ENCODE measurements at places on chromosomes 5 and 9.

DNA sequence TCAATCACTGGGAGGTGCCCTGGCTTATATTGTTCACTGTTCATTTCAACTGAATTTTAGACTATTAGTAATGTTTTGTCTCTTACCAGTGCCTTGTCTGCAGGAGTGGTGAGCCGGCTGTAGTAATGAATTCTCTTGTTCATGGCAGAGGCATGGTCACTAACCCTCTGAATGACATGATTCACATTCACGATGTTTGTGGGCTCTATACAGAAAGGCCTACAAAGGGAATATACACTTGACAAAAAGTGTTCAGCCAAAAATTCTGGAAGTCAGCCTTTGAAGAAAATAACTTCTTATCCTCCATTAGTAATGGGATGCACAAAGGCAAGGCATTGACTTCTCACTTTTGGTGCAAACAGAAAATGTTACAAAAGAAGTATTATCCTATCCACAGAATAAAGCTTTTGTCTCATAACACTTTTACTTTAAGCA is 39.6 kb downstream of the SLC38A9 start:
- no peak for DNase-seq

GRCh38 chr5:142491270-142491669 is 166.4 kb upstream of the SPRY4 start:
- DNase-seq = no peak

DNA sequence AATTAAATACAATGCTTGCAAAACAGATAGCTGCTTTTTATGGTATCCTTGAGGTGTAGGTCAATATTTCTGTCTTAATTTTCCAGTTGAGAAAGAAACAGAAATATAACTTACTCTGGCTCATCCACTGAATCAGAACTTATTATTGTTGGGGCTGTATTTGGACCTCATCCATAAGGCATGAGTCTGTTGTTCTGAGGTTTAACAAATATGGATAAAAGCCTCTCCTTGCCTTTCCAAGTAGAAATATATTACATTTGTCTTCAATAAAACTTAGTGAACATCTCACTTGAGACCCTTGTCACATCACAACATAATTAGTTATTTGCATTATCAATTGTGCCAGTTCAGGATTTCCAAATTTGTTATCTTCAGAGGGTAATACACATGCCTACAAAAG is 525.8 kb downstream of the AGTPBP1 start:
- DNase-seq = no peak

DNA sequence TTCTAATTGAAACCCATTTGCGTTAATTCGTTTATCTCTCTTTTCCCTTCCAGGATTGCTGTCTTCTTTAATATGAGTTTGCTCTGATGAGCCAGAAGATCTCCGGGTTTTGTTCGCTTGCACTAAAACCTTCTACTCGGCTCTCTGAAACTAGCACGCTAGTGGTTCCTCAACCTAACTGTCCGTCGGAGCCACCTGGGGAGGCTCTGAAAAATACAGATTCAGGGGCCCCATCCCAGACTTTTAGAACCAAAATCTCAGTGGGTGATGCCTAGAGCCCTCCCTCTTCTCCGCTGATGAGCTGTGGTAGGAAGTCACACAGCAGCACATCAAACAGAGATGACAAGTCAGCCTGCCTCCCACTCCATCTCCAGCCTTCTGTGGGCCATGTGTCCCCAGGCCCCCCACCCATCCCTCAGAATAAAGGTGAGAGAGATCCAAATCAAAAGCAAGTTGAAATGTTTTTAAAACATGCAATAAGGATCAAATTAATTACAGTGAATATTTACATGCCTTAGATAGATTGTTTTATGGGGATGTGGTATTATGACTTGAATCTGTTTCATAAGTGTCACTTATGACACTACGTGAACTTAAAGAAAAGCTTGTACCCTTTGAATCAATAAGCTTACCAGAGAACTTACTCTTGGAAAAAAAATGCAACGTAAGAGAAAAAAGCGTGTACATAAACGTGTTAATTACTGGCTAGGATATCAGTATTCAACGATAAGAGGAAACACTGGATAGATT is 16.4 kb downstream of the FCN2 start:
- DNase-seq = no peak

- no peak for DNase-seq
Observed at GRCh38 chr9:68747043-68747533, 42.0 kb downstream of the PIP5K1B start.

DNA sequence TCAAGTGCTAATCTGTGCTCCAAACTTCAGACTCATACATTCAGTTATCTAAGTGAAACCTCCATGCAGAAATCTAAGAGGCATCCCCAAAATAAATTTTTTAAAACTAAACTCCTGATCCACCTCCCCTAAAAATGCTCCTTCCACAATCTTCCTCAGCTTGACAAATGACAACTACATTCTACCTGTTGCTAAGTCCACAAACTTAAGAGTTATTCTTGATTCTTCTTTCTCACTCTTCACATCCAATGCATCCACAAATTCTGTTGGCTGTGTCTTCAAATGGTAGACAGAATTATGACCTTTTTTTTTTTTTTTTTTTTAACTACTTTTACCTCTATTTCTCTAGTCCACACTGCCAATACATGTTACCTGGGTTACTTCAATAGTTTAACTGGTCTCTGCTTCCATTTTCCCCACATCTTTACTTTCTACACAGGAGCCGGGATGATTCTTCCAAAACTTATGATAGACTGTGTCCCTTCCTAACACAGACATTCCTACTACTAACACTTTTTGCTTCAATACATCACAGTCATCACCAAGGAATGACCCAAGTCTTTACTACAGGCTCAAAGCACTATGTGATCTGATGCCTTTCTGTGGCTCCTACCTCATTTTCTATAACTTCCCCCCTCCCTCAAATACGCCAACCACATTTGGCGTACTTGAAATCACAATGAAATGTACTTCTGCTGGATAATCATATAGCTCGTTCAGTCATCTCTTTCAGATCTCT is 143.6 kb downstream of the PDE4D start:
- no peak for DNase-seq

DNA sequence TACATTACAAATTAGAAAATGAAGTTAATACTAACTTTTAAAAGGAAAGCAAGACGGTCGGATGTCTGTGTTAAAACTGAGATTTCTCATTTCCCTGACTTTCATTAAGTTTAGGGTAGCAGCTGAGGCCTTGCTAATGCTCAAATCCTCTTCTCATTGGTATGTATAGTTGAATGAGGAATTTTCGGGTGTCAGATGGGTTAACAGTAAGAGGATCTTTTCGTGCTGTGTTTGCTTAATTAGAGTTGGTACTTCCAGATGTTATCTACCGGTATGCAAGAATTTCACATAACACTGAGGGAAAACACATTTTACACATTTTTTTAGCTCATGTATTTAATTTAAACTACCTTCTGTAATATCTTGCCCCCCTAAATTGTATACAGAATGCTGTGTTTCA is 168.2 kb upstream of the CTNND2 start:
- DNase-seq = no peak

DNA sequence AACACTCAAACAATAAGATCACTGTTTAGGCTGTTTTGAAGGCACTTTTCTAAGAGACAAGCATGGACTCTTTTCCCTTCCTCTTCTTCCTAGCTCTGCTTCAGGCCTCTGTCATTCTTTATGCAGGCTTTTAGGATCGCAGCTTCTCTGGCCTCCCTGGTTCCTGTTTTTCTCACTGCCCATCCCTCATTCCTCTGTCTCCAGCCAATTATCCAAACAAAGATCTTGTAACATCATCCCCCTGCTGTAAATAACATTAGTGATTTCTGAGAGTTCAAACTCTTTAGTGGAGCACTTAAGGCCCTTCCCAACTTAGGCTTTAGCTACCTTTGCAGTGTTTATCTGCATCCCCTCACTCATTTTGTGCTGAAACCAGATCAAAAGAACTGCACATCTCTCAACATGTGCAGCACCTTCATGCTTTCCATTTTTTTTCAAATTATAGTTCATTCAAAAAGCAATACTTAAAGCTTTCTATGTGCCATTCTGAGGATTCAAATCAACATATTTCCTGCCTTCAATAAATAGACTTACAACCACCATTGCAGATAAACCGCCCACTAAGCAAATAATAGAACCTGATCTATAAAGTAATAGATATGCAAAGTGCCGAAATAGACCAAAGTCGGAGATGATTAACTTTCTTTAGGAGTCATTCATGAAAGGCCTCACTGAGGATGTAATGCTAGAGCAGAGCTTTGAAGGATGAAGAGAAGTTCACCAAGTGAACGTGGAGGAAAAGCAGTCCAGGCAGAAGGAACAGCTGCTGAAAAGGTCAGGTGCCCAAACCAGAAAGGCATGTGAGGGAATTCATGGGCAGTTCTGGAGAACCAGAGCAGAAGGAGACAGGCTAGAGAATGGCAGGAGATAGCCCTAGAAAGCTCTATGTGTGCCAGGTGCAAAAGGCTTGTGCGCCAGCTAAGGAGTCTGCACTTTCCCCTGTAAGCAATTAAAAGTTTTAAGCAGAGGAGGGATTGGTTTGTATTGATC is 95.8 kb upstream of the ZNF366 start:
- no peak for DNase-seq

- DNase-seq = no peak
Observed at GRCh38 chr5:126757713-126758357, 19.1 kb upstream of the LMNB1 start.

DNA sequence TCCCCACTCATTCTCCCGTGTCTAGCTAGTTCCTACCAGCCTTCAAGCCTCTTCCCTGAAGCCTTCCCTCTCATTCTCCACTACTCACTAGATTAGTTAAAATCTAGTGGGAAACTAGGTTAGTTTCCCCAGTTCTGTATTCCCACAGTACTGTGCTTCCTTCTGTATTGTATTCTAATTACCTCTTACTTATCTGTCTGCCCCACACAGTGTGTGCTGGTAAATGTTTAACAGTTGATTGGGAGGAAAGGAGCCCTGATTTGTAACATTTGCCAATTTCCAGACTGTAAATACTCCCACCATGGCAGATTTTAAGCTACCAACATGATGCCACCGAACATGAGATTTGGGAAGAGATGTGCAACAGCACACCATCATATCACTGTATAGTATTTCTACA is 8.3 kb downstream of the KLHL3 start:
- no peak for DNase-seq

DNA sequence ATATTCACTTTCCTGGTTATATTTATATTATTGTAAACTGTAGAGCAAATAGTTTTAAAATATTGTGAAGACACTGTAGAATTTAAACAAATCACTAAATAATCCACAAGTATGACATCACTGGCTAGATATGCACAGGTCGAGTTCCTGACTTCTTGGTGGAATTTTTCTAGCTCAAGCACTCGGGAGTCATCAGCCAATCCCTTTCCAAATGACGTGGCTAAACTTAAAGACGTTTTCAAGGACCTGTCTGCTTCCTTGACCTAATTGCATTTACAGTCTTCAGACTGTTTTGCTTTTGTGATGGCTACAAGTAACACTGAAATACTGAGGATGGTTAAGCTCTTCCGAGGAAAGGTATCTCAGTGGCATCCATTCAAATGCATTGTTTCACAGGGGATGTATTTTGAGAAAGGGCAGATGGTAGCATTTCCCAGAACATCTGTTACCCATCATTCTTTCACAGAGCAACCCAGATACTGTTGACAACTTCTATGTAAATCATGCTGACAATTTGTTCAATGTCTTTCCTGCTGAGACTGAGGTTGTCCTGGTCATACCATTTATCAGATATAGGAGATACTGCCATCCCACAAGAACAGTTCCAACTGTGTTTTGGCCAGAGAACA is 262.8 kb downstream of the CDH10 start:
- DNase-seq = no peak

GRCh38 chr9:17229945-17230560 is 95.2 kb downstream of the CNTLN start:
- DNase-seq = no peak

DNA sequence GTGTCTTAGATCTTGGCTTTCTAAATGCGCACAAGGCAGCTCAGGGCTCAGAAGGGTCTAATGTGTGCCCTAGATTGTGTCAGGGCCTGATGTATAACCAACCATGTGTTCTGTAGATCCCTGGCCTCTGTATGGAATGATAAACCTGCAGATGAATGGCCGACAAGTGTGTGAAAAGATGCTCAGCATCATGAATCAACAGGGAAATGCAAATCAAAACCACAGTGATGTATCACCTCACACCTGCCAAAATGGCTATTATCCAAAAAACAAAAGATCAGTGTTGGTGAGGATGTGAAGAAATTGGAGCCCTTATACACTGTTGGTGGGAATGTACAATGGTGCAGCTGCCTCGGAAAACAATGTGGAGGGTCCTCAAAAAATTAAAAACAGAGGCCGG is 489.8 kb downstream of the SEMA5A start:
- DNase-seq = no peak

GRCh38 chr5:42035526-42035925 is 110.4 kb downstream of the FBXO4 start:
- no peak for DNase-seq

DNA sequence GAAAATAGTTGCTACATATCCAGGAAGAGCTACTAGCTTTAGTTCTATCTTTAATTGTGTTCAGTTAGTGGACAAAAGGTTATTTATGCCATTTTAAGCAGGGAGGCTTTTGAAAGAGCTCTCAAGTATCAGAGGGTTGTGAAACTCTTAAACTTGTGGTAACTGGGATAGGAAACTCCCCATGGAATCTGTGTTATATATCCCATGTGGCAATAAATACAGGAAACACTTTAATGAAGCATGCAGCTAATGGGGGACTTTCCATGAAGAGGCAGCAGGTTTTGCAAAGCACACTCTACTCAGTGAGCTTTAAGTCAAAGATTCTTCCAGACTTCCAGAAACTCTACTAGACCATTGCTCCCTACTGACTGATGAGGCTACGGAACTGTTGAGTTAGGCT is 805.0 kb upstream of the C9orf72 start:
- DNase-seq = no peak

- no peak for DNase-seq
Observed at GRCh38 chr9:88818495-88819201, 172.6 kb upstream of the S1PR3 start.

DNA sequence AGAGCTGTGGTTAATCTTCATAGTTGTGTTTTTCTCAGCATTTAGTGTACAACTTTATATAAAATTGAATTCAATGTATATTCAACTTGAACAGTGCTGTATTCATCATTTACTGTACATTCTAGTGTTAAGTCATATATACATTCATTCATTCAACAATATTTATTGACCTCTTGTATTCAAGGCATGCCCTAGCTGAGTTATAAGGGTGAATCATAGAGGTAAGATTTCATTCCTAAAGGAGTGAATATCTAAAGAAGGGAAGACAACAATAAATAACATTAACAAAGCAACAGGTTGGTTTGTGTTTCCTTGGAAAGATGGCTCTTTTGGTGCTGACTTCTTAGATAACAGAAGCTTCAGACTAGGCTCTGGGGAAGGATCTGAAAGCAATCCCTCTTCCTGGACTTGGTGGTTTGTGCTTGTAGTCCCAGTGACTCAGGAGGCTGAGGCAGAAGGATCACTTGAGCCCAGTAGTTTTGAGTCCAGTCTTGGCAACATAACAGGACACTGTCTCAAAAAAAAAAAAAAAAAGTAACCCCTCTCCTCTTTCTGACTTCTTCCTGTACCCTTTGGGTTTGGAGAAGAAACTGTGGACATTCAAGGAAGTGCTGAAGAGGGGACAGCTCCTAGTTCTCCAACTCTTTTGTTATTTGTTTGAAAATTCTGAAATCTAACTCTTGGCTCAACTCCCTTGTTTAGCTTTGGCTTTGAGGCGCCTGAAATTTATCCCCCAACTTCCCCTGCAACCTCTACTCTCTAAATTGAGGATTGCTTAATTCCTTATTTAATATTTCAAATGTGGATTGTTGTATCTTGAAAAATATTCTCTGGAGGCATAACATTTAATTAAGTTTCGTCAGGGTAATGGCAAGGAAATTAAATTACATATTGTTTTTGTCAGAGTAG is 80.2 kb downstream of the OSTF1 start:
- no peak for DNase-seq
